AG09309 (cell line): ENCODE measurements at places on chromosomes 4 and X.

- DNase-seq = no peak
Measured at GRCh38 chr4:89222170-89222569, 85.4 kb downstream of the GPRIN3 start.

DNA sequence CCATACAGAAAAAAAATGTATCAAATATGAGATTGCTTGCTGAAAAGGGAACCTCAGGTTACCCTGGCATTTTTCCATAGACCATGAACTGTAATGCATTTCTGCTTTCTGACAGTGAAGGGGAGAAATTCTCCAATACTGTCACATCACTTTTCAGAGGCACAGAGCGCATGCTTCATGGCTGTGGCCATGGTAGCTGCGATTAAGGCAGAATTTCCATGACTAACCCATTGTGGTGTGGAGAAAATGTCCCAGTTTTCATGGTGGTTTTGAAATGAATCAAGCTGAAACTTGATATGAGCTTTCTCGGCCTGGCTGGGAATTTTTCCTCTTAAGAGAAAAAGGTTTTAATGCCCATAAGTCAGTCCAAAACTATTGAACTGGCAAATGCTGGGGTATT lies 39.5 kb upstream of the MAP3K15 start:
- DNase-seq = peak; percentile 47

- no peak for DNase-seq
Measured at GRCh38 chr4:178811356-178811755, 1369.1 kb upstream of the AGA start.

- peak; percentile 57 for DNase-seq
Measured at GRCh38 chr4:10664408-10664807, 20.2 kb downstream of the CLNK start.

DNA sequence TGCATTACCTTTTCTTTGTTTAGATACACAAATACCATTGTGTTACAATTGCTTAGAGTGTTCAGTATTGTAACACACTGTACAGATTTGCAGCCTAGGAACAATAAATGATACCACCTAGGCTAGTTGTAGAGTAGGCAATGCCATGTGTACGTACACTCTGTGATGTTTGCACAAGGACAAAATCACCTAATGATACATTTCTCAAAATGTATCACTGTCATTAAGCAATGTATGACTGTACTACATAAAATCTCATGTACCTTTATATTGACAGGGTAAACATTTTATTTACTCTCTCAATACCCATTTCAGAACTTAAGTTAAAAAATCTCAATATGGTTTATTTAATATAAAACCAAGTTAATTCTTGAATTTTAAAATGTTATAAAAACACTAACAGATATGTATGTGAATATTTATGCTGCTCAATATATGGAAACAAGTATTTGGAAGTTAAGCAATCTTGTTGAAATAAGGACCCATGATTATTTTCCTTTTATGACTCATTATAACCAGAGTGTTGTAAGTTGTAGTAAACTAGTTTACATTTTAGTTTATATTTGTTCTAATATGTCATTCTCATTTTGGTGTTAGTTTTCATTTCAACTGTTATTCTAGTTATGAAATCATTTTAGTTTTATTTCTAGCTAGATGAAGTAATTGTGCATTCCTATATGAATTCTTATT lies 409.2 kb downstream of the TLL1 start:
- no peak for DNase-seq

- no peak for DNase-seq
Measured at GRCh38 chr4:183344523-183345255, 22.5 kb upstream of the CLDN24 start.
